ENCODE measurements at places on chromosomes 3 and 15. TPM values are rescaled to one million over a fixed set of nuclear protein-coding genes. Genes with fewer than 3 reads are reported as not detected.
A peak's percentile ranks its signal among the peaks of the same experiment; 100 is the strongest.

GRCh38 chr3:6168256-6168655 is 692.7 kb upstream of the GRM7 start:
- DNase-seq, result no peak

- no peak for DNase-seq
These were observed 579.8 kb upstream of the CCDC54 start for GRCh38 chr3:106797461-106797860.

GRCh38 chr3:174216946-174217718 is 642.0 kb upstream of the NAALADL2 start:
- DNase-seq, result no peak

GRCh38 chr3:71956716-71957115 is 171.8 kb upstream of the PROK2 start:
- DNase-seq, result no peak

LRRN1 gene
- total RNA-seq, result not detected

- DNase-seq, result no peak
These were observed 68.5 kb downstream of the GRIP2 start for GRCh38 chr3:14471690-14472089.

DNA sequence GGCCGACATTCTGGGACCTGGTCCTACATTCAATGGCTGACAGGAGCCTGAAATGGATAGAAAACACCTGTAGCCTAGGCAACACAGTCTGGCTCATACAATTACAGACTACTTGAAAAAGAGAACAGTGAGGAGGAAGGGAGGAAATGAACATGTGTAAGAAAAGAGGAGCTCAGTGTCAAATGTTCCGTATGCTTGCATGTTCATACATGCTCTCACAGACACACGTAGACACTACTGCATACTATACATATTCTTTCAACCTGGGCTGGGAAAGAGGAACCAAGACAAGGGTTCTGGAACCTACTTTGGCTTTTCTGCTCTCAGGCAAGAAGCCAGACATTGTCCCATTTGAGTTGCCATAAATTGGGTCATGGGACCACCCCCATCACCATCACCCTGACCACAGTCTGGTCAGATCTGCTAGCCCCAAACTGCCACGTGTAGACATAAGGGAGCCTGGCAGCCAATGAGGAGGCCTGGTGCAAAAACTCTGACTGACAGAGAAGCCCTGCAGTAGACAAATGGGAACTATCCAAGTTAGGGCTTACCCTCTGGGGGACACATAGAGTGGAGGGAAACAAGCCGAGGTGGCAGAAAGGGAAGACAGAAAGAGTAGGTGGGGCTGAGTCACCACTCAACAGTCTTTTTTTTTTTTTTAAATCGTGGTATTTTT is 310.0 kb downstream of the SHQ1 start:
- DNase-seq, result no peak

- no peak for DNase-seq
These were observed 67.9 kb downstream of the CACNA2D2 start for GRCh38 chr3:50435371-50436113.

IMPG2 gene
- total RNA-seq, result 0.23 TPM

DNA sequence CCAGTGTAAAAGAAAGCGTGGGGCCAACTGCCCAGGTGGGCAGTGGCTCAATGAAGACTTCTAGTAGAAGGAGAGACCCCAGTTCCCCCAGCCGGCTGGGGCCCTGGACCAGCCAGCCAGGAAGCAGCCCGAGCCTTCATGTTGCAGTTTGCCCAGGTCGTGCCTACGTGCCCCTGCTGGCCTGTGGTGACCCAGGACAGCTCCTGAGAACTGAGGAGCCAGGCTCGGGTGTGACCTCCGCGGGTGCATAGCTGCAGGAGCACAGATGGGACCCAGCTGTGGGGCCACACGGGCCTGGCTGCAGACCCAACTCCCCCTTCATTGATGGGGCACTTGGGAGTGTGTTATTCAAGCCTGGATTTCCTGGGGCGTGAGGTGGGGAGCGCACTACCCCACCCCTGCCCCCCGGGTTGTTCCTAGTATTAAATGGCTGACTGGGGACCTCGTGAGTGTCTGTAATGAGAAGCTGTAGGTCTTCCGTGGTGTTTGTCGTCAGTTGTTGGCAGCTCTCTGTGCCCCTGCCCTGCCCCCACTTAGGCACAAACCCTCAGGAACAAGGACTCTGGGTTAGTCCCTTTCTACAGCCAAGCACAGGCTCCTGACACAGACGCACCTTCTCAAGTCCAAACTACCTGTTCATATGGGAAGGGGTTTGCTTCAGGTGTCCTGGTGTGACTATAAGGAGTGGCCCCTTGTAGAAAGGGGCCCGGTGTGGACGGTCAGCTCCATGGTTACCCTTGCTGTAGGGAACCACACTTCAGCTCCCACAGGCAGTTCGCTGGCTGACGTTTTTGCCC is 39.1 kb downstream of the IDH2 start:
- DNase-seq, result no peak

DNA sequence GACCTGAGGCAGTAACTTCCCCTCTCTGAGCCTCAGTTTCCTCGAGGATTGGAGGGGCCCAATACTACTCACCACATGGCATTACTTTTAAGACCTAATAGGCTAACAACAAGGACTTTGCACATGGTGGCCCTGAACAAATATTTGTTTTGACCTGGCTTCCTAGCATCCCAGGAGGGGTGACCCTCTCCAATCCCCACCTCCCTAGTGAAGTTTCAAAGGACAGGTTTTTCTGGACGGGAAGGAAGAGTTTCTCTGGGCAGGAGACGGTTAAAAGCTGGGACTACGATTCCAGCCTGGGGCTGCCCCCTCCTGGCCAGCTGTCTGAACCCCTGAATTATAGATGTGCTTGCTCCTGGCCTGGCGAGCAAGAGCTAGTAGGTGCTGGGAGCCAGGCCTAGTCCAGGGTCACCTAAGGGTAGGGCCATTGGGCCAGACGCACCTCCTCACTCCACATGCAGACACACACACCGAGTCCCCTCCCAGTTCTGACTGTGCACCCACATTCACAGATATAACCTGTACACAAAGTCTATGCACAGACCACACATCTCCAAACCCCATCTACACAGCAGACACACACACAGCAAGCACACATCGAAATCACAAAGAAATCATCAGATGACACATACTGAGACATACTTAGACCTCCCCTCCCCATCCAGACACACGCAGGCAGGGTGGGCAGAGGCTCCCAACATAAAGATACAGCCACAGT is 2.7 kb upstream of the ISL2 start:
- no peak for DNase-seq

DNA sequence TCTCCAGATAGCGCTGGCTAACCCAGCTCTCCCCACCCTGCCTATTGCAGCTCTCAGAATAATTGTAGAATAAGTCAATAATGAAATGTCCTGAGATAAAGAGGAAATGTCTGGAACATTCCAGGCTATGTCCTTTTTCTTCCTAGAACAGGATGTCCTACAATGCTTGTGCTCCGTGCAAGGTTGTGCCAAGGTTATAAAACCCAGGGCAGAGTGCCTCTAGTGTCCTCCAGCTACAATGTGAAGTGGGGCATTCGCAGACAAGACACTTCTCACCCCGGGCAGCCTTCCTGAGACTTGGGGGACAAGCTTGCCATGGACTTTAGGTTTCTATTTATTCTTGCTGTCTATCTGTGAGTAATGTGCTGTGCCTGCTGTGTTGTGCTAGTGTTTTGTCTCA is 900.6 kb downstream of the TUSC7 start:
- DNase-seq, result no peak

- peak; percentile 34 for DNase-seq
These were observed 52.8 kb downstream of the SEMA5B start for GRCh38 chr3:122974764-122975162.

ERICH6 gene
- total RNA-seq, result 0.38 TPM

VPS33B gene
- total RNA-seq, result 7.2 TPM

- no peak for DNase-seq
These were observed 412.7 kb downstream of the CNTN4 start for GRCh38 chr3:2511356-2511755.

GRCh38 chr3:107985496-107985895 is 105.3 kb downstream of the CD47 start:
- no peak for DNase-seq

GRCh38 chr3:128351546-128351945 is 115.1 kb downstream of the DNAJB8 start:
- DNase-seq, result no peak

ATXN7 gene
- 10.4 TPM for total RNA-seq

GRCh38 chr3:139364549-139364948 is 20.7 kb downstream of the MRPS22 start:
- no peak for DNase-seq

GRCh38 chr3:12489832-12490231 is 5.6 kb downstream of the TSEN2 start:
- DNase-seq, result peak; percentile 68

- DNase-seq, result no peak
These were observed 57.7 kb downstream of the GASK1A start for GRCh38 chr3:43036621-43037423.

CADPS gene
- total RNA-seq, result 0.11 TPM

GRCh38 chr3:172673210-172673679 is 37.6 kb downstream of the NCEH1 start:
- DNase-seq, result peak; percentile 79

SLC28A1 gene
- total RNA-seq, result not detected

TMEM40 gene
- not detected for total RNA-seq

GRCh38 chr3:125310623-125311081 is 64.5 kb downstream of the ZNF148 start:
- no peak for DNase-seq

DNA sequence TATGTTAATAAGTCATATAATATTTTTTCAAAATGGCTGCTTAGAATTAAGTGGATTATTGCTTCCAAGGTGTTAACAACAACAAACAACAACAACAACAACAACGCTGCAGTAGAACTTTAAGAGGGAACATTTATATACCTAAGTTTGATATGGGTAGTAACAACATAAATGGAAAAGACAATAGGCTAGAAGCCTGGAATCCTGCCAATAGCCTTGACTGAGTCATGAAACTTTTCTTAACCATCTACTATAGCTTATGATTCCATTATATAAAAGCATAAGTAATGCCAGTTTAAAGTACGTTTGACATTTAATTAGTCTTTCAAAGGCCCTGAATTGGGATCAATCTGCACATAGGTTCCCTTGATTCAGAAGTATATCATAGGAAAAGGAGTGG is 31.2 kb downstream of the SATB1 start:
- DNase-seq, result peak; percentile 8

- DNase-seq, result no peak
These were observed 4.2 kb upstream of the TMEM41A start for GRCh38 chr3:185502987-185503386.

DNA sequence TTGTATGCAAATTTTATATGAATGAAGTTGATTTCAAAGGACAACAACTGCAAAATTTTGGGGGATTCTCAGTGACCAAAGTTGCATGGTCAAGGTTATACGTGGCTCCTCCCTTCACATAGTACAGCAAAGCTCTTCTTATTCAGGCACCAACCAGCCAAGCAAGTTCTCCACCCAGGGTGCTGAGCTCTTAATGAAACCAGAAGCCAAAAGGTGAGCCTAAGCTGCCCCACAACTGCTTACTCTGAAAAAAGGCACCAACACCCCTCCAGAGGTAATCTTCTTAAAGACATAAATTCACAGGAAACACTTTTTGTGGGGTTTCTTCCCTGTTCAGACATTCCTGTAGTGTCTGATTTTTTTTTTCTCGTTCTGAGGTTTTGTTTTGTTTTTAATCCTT is 106.1 kb upstream of the GMNC start:
- DNase-seq, result no peak

DNA sequence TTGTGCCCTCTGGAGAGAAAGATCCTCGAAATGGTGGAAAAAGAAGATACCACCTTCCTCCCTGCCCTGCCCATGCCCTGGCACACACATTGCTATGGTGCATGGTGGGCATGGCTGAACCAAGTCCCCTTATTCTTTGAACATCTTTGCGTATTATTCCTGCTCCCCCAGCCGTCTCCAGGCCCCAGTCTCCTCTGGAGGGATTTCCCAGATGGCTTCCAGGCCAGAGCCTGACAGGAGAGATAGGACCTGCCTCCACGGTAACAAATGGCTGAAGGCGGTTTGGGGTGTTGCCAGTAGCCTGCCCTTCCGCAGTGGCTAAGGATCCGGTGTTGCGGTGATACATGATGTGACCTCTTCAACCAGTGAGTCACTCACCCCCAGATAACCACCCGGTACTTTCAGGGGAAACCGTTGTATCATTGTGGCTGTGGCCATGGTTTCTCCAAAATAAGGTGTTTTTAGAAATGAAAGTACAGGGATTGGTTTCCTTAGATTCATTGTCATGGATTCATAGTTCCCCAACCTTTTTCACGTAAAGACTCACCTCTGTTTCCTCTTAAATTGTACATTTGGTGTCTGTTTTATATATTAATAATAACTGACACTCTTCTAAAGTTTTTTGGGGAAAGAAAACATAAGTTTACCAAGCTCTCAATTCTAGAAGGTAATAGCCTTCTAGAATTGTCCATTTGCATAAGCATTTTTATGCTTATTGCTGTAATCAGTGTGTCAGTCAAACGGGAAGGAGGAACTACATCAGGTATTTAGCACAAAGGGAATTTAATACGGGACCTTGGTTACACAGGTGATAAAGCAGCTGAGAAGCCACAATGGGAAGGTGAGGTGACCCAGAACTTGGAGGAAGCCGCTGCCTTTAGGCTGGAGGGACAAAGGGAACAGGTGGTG is 25.9 kb downstream of the SMAD3 start:
- DNase-seq, result peak; percentile 98

KBTBD8 gene
- total RNA-seq, result 1.2 TPM

- peak; percentile 21 for DNase-seq
These were observed 49.5 kb upstream of the SLC9A9 start for GRCh38 chr3:143897576-143898295.

NDN gene
- total RNA-seq, result 31.4 TPM
